ENCODE measurements at places on chromosomes 4 and X. TPM values are rescaled to one million over a fixed set of nuclear protein-coding genes. Genes with fewer than 3 reads are reported as not detected.

GRCh38 chrX:46165866-46166265, 379.4 kb downstream of the ZNF674 start:
- no peak for DNase-seq

DNA sequence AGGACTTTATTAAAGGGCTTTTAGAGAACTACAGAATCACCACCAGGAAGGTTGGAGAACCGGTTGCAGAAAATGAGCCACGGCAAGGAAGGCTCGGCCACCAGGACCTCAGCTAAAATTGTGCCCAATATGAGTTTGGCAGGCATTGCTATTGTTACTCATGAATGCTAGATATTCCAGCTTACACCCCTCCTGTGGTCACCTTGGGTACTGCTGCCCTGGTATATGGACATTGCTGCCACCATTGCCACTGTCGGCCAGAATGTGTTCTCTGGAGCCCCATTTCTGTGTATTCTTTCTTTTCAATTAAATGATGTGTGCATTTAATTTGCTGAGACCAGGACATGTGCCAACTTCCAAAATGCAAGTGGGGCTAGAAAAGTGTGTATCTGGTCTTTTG, 626.7 kb upstream of the BOD1L1 start:
- DNase-seq: peak; percentile 35

DNA sequence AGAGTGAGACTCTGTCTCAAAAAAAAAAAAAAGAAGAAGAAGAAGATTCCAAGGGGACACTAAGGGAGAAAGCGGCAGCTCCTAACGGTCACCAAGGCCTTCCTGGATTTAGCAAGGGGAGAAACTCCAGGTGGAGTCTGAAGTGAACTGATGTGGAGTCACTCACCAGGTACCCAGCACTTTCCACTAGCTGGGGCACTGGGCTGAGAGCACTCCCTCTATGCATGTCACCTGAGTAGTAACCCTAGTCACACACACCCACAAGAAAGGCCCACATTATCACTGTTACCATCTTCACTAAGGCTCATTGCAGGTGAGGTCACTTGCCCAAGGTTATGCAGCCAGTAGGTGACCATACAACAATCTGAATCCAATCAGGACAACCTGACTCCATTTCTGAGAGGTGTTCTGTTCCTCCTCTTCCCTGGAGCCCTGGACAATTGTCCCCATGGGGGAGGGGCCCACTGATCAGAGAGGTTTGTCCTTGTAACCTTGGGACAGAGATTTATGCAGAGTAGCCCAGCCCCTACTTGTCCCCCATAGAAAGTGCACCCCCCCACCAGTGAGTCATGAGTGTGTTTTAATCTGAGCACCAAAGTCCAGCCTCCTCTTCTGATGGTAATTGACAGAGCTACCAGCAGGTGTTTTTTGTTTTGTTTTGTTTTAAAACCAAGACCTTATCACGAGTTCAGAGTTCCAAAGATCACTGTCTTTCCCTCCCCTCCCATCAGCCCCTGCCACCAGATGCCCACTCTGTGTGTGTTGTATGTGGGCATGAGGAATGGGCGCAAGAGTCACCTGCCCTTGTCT, 5.9 kb upstream of the SASH3 start:
- DNase-seq: no peak

DNA sequence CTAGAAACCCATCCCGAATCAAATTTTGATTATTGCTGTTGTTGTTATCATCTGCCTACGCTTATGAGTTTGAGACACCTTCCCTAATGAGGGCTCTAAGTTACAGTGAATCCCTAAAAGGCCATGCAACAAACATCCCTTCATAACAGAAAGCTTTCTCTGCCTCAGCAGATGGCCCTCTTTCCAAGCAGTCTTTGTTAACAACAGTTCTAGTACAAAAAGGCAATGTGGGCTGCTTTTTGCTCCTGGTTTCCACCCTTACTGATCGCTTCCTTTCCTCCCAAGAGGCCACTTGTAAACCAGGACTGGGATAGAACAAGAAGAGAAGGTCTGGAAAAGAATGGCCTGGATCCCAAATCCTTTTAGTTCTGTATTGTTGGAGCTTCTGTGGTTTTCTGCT, 24.2 kb downstream of the GPC4 start:
- DNase-seq: no peak

- DNase-seq: no peak
Observed at GRCh38 chr4:1361431-1361830, 14.4 kb downstream of the UVSSA start.

DNA sequence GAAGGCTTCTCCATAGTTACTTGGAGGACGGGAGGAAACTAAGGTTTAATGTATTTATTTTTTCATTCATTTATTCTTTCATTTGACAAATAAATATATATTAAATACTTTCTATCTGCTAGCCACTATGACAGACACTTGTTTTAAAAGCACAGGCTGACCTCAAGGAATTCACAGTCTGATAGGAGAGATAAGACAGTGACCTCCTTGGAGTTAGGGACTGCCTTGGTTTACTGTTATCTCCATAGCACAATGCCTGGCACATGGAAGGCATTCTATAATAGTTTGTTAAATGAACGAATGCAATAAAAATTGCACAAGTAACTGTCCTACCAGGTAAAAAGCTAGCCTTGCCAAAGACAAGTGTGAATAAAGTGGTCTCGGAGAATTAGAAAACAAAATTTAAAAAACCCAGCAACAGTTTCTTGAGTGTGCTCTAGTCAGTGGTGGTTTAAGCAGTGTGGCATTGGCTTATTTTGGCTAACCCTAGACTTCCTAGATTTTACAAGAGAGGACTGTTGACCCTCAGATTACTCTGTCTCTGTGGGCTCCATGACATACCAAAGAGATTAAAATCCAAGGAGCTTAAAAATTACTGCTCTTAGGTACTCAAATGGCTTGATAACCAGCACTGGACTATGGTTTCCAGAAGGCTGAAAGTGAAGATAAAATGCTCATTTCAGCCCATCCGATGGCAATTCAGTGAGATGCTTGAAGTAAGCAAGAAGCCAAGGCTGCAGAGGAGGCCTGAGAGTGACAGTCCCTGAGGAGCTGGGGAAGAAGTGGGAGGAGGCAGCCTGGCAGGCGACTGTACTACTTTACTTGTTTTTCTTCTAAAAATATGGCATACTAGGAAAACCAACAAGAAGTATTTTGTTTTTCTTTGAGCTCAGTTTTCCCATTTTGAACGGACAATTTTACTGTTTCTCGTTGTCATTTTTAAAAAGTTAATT, 9.6 kb downstream of the AFP start:
- DNase-seq: no peak

- no peak for DNase-seq
Observed at GRCh38 chr4:74190919-74191397, 33.0 kb downstream of the MTHFD2L start.

Gene BGN
- 40.6 TPM for total RNA-seq

Gene ZNF711
- total RNA-seq: 0.62 TPM

All from left ventricle myocardium superior (tissue), 1 donor.